ENCODE measurements at places on chromosomes 3 and 15. TPM values are rescaled to one million over a fixed set of nuclear protein-coding genes. Genes with fewer than 3 reads are reported as not detected.

- DNase-seq: no peak
These were observed 148.9 kb downstream of the SMAD6 start for GRCh38 chr15:66850996-66851310.

DNA sequence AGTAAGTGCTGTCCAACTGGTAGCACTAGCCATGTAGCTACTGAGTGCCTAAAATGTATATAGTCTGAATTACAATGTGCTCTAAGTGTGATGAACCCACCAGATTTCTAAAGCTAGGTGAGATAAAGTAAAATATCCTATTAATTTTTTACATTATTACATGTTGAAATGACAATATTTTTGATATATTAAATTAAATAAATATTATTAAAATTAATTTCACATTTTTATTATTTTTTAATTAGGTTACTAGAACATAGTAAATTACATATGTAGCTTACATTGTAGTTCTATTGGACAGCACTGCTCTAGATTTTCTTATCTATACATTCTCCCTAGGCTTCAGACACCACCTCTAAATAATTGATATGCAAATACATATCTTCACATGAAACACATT lies 9.2 kb upstream of the OR5K1 start:
- DNase-seq: no peak

DNA sequence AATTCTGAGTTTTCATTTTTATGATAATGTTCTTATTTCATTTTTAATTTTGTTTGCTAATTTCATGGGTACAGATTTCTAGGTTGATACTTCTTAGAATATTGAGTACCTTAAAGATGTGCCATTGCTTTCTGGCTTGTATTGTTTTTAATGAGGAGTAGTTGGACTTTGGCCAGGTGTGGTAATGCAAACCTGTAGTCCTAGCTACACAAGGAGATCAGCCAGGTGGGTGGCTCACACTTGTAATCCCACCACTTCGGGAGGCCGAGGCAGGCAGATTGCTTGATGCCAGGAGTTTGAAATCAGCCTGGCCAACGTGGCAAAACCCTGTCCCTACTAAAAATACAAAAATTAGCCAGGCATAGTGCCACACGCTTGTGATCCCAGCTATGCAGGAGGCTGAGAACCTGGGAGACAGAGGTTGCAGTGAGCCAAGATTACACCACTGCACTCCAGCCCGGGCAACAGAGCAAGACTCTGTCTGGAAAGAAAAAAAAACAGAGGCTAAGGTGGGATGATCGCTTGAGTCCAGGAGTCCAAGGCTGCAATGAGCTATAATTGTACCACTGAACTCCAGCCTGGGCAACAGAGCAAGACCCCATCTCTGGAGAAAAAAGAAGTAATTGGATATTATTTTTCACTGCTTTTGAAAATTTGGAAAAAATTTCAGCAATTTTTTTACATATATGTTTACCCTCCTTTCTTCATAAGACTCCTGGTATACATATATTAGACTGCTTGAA lies 198.0 kb downstream of the ALCAM start:
- DNase-seq: no peak

GRCh38 chr15:58165661-58166060 lies 27.5 kb downstream of the AQP9 start:
- peak; percentile 62 for DNase-seq

DNA sequence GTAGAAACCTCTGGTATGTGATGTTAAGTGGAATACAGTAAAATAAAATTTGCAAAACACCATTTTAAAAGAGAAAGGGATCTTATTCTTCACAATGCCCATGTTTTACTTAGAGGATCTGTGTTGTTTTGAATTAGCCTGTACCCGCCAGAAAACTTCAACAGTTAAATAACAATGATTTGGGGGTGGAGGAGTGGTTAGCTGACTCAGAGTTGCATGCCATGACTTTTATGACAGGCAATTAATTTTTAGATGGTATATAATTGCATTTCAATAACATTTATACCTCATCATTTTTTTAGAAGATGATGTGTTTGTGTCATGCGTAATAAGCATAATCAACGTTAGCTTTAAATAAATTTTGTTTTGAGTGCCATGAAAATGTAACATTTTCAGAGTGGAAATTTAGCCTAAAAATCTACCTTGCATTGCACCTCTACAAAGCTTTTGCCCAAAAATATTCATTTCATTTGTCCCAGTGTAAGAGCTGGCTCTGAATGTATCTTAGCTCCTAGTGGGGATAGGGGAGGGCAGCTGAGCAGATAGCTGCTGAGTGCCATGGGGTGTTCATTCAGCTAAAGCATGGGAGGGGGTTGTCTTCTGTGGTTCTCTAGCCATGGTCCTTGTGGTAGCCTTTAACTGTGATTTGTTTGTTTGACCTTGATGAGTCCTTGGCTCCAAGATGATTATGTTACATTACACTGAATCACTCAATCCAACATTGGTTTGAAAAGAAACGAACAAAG lies 379.8 kb downstream of the LPP start:
- no peak for DNase-seq

DNA sequence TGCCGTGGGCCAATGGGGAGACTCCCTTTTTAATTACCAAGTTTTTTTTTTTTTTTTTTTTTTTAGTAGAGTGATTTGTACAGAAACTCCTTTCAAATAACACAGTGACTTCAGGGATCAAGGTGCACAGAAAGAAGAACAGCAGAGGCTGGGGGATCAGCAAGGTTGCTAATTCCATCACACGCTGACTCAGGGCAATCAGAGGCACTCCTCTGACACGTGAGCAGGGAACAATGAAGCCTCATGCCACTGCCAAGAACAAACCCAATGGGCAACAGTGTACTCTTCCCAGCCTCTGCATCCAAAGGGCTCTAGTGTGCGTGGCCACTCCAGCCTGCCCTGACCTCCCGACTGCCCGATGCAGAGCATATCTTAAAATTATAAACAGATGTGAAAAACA lies 186.7 kb upstream of the WNT5A start:
- no peak for DNase-seq

DNA sequence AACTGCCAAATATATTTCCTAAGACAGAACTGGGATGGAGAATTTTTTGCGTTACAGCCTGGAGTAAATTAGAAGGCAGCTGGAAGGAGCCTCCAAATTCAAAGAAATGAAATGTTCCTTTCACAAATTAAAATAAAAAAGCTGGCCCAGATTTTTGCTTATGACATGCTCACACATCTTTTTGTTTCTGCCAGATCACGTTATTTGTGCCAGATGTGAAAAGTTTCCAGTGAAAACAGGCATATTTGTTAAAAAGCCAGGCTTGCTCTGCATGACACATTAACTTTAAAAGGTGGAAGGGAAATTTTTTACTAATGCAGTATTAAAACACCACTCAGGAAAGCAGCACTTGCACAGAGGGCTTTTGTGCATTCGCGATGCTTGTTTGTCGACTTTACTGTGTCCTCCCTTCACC lies 23.3 kb upstream of the ACKR4 start:
- no peak for DNase-seq

DNA sequence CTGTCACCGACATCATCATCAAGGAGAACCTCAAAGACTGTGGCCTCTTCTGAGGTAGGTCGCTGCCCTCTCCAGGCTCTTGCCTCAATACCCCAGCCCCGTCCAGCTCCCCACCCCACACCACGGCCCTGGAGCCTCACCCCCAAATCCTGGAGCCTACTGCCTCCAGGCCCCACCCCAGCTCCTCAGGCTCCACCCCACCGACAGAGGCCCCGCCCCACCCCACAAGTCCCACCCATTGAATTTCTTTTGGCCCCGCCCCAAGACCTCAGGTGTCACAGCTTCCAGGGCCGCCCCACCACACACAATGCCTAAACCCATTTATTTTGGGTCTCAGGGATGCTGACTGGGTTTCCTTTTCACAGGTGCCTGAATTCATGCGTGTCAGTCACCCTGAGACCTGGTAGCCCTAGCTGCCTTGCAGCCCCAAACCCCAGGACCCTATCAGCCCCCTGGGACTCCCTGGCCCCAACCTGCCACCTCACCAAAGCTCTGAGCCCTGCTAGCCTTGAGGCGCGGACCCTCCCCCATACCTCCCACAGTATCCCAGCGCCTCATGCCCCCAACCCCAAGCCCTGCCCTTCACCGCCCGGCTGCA lies 3.6 kb downstream of the GNAT1 start:
- no peak for DNase-seq

EFCC1 gene
- 1.6 TPM for total RNA-seq

CD86 gene
- total RNA-seq: 15.4 TPM

OR5H2 gene
- not detected for total RNA-seq

CAND2 gene
- 16.8 TPM for total RNA-seq

Measured in sciatic nerve (tissue), 2 donors.